CD4-positive, alpha-beta T cell treated with Interleukin-1 beta for 1 hour (primary cell): ENCODE measurements at places on chromosomes 16 and 17.
A peak's percentile ranks its signal among the peaks of the same experiment; 100 is the strongest.

- peak; percentile 95 for DNase-seq
Measured at GRCh38 chr17:50161023-50161910, 4.5 kb upstream of the SGCA start.

GRCh38 chr17:74011966-74012365 is 191.5 kb upstream of the RPL38 start:
- no peak for DNase-seq

GRCh38 chr17:62704381-62704971 is 77.0 kb downstream of the MRC2 start:
- DNase-seq, result no peak

- no peak for DNase-seq
Measured at GRCh38 chr16:20726661-20727060, 15.0 kb downstream of the THUMPD1 start.

DNA sequence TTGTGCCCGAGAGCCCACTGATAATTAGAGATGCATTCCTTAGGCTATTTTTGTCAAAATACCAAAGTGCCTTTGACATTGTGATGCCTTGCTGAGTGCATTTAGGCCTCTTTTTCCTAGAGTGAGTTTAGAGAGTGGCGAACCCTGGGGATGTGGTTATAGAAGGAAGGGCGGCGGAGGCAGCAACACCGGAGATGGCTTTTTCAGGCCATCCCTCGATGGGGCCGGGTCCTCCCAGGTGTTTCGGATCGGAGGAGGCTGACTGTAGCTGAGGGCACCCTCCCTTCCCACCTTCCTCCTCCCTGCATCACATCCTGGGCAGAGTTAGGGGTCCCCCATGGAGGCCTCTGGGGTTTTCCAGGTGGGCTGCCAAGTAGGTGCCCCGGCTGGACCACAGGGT is 6.6 kb upstream of the SNAI3 start:
- peak; percentile 24 for DNase-seq

DNA sequence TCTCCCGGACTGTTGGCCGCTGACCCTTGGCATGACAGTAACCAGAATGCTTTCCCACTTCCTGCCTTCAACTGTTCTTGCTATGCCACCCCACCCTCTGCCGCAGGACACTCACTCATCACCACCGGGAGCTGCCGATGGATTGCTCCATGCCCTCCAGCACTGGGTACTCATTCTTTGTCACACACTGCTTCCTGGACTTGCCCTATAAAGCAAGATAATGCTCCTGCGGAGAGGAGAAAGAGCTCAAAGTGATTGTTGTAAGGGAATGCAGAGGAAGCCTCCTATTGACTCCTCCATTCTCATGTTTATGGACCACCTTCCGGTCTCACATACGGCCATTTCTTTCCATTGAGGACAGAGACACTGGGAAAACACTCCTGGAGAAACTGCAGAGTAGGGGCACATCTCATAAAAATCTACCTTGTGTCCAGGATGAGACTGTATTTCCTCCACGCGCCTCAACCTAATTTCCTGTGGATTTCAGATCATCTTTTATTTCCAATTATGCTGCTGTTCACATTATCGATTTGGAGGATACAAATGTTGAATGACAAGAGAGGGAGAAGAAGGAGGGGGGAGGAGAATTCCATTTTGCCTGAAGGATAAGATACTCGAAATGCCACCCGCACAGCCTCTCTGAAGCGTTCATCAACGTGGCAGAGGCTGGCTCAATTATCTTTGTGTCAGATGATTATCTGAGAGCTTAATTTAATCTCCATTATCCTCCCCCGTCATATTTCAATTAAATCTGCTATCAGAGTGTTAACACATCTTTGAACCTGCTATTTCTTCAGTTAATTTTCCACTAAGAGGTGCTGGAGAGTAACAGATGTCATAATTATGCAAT is 486.1 kb upstream of the SALL1 start:
- DNase-seq, result no peak

- no peak for DNase-seq
Measured at GRCh38 chr17:3818786-3819185, 17.8 kb upstream of the ITGAE start.

DNA sequence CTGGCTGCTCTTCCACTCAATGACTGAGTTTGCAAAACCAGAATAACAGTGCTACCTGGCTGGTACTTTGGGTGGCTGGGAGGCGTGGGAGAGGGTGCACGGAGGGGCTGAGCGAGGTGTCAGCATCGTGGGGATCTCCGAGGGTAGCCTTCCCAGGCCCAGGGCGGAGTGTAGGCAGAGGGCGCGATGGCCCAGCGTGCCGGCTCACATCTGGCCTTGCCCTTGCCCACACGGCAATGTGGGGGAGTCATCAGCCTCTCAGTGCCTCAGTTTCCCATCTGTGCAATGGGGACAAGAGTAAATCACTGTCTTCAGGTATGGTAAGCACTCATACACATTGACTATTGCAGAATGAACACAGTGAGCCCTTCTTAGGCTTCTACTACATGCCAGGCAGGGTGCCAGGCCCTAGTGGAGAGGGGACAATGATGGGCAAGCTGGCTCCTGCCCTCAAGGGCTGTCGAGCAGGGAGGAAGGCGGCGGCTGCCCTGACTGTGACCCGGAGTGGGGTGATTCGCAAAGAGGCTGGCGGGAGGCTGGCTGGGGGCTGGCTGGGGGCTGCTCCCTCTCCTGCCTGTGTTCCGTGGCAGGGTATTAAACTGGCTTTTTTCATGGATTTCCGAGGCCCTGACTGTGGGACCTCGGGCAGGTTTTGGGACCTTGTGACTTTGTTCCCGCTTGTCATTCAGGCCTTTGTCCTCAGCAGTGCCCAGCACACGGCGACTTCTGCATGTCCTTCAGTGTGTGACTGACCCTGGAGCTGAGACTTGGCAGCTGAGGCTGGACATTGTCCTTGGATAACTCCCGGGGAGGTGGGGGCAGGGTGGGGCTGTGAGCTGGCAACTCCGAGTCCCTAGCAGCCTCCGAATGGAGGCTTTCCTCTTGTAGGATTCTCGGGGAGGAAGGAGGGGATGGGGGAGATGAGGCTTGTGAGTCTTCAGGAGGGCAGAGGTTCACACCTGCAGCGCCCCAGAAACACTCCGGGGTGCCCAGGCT is 243.1 kb downstream of the SEC14L1 start:
- DNase-seq, result no peak
